ENCODE measurements at places on chromosomes 4 and X. TPM values are rescaled to one million over a fixed set of nuclear protein-coding genes. Genes with fewer than 3 reads are reported as not detected.

EFHC2 gene
- 17.5 TPM for total RNA-seq

ADRA2C gene
- 6.9 TPM for total RNA-seq

GRCh38 chr4:84342161-84342560 is 156.9 kb downstream of the NKX6-1 start:
- DNase-seq = no peak

- DNase-seq = no peak
These were observed 4.1 kb downstream of the ZNF827 start for GRCh38 chr4:145934434-145935047.

ETNPPL gene
- total RNA-seq = 20.3 TPM

SPANXD gene
- total RNA-seq = not detected

DNA sequence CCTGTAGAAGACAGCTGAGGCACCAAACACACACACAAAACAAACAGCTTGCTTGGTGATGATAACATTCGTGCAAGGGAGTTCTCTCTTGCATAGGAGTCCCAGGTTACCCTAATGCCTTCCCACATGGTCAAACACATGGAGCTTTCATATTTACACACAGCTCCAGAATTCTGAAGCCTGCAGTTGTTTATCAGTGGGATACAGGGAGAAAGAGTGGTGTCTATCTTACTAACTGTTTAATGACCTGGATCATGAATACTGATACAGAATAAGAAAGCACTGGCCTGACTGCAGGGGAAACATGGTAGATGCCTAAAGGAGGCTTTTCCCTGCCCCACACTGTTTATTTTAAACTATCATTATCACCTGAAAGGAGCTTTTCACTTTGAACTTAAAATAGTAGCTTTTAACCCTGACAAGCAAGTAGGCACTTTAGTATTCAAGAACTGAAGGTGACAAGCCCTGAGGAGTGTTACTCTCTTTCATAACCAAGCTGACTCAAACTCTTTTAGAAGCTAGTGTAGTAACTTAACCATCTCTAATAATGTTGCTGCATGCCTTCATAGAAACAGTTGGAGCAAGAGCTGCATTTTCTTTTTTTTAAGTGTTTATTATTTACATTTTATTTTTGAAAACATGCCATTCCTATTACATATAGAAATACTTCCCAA is 15.6 kb downstream of the TET2 start:
- no peak for DNase-seq

DNA sequence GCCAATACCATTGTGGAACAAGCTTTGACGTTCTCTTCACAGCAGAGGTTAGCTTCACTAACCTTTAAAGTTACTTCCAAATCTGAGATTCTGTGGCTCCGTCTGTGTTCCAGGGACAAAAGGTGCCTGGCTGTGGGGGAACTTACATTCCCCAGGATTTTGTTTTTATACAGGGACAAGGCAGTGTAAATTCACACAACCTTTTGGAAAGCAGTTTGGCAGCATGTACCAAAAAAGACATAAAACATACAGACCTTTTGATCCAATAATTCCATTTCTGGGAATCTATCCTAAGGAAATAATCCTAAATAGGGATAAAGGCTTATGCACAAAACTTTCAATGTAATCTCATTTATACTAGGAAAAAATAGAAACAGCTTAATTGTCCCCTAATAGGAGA is 8.9 kb upstream of the C1QTNF7 start:
- no peak for DNase-seq

- DNase-seq = no peak
These were observed 8.5 kb upstream of the SPANXN4 start for GRCh38 chrX:143017272-143017671.

- peak; percentile 84 for DNase-seq
These were observed at the start of gene TRIM61 for GRCh38 chr4:164977243-164978164. TRIM61 (minus strand) TSS chr4:164977657; CDS start chr4:164970002, 7,655 bp downstream.

- no peak for DNase-seq
These were observed at the start of gene SPATA18 for GRCh38 chr4:52051213-52051614. SPATA18 (plus strand) TSS chr4:52051304; CDS start chr4:52051705, 401 bp downstream.

DNA sequence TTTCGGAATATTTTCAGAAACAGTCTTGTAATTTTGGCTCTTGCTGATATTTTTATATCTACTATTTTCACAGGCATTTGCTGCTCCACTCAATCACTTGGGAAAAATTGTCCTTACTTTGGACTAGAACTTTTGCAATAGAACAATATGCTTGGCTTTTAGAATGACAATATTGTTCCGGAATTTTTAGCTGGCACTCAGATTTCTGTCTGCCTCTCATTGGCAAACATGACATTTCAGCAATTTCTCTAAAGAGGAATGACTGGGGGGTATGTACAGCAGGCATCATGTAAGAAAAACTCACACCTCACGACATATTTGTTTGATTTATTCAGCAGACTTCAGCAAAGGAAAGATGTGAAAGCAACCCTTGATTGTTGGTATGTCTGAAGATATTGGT is 243.6 kb upstream of the GPRIN3 start:
- no peak for DNase-seq

DNA sequence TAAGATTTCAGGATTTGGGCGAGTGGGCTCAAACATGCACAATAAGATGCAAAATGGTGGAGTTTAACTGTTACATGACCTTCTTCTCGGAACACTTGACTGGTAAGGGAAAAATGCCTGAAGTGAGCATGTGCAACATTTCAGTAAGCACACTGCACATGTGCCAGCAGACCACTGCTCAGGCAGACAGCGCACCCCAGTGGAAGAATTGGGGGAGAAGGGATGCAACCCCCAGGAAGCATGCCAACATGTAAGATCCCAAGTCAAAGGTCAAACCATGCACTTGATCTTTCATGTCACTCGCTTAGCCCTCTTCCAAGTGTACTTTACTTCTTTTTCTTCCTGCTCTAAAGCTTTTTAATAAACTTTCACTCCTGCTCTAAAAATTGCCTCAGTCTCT is 256.3 kb downstream of the CENPC start:
- no peak for DNase-seq

FGF5 gene
- 1.6 TPM for total RNA-seq

DNA sequence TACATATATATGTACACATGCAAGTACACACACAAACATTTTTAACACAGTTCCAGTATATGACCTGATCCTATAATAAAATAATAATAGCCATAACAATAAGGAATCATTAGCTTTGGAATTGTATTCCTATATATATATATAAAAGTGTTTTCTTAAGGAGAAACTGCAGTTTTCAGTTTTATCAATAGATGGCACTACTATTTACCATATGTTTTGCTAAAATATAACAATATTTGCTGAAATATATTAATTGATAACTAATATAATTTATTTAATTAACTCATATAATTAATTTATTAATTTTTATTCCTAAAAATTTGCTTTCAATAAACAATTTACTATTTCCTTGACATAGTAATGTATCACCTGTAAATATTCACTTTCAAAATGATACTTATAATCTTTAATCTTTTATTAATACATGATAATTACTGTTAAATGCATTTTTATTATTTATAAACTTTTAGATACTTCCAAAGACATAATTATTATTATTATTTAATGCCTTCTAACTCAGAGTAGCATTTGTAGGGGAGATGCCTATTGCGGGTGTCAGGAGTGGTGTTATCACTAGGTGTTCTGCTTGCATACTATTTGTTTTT is 599.5 kb downstream of the FSTL5 start:
- DNase-seq = no peak

DMP1 gene
- not detected for total RNA-seq
